ENCODE measurements at places on chromosomes 12 and 14.
A peak's percentile ranks its signal among the peaks of the same experiment; 100 is the strongest.

- no peak for DNase-seq
Observed at GRCh38 chr12:34406996-34407300, 384.7 kb downstream of the ALG10 start.

DNA sequence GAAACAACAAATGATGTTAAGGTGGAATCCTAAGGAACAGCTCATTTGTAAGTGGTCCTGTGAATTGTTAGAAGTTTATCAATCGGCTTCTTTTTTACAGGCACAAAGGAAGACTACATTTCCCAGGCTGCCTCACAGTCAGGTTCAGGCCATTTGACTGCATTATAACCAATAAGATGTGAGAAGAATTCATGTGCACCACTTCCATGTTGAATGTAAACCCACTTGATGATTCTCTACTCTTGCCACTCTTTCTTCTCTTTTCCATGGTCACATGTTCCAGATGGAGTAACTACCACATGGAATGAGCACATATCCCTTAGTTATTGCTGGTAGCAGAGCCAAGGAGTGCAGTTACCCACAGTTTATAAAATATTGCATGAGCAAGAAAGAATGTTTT lies 67.1 kb upstream of the GZMB start:
- DNase-seq = no peak

DNA sequence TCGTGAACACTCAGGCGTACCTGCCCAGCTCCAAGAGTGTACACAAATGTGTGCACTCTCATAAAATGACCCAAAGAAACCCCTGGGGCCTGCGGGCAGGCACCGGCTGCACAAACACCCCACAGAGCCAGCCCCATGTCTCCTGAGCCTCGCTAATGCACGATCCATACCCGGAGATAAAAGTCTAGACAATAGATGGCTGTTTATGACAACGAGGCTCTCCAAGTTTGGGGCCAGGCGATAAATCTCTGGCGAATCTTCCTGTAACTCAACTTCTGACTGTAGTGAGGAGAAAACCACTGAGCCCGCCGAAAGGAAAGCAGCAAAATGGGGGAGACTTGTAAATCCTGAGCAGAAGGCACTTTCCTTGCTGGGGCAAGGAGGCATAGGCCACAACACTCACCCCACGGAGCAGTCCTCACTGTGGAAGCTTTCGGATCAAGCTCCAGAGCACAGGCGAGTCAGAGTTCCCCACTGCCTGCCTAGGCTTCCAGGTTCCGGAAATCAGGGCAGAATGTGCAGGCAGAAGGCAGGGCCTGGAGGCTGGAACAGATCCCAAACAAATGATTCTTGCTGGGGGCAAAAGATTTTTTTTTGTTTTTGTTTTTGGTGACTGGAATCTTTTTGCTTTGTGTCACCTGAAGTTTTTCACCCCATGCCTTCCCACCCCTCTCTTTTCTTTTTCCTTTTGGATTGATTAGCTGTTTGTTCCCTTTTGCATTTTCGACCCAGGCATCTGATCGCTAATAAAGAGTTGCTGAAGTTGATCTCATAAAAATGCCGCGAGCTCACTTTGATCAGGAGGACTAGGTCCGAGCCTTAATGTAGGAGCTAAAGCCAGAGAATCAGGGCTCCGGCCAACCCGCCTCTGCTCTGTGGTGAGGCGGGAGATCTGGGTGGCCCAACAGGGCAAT lies 4.5 kb upstream of the HOXC11 start:
- no peak for DNase-seq

DNA sequence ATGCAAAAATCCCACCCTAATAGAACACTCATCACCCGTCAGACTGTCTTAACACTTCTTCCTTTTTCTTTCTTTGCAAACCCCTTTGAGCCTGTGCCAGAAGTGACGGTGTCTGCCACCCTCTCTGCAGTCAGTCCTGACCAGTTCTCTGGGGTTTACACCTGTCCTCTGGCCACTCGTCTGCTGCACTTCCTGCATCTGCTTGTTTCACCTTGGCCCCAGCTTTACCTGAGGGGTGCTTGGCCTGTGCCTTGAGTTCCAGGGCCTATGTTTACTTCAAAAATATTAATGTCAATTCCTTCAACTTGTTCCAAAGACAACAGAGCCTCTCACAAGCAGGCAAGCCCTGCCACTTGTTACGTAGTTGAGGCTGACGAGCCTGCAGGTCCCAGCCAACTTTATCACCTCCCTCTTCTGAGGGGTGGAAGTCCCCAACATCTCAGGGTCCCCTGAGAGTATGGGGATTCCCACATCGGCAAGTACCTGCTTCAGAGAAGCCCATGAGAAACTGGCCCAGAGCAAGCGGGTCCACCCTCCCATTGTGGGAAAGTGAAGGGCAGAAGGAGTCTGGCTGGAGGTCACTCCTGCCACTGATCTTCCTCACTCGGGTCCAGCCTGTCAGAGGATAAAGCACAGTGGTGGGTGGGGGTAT lies 205.4 kb downstream of the DAD1 start:
- DNase-seq = no peak

DNA sequence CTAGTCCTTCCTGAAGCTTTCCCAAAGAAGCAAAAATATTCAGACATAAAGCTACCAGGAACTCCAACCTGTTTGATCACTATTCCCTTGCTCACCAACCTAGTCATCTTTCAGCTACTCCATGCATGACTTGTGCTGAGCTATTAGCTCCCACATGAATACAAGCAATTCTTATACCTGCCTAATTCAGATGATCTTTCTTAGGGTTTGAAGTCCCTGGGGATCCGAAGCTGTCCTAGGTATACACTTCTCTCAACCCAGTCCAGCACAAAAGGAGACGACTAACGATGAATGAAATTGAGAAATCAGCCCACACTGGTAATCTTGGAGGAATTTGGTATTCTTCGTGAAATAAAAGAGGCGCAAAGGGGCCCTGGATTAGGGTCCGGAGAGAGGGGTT lies 631 bp upstream of the PTGR2 start:
- DNase-seq = peak; percentile 12

- no peak for DNase-seq
Observed at GRCh38 chr14:35215110-35215813, 76.9 kb upstream of the PSMA6 start.

- no peak for DNase-seq
Observed at GRCh38 chr14:40139657-40140056, 707.4 kb upstream of the FBXO33 start.

DNA sequence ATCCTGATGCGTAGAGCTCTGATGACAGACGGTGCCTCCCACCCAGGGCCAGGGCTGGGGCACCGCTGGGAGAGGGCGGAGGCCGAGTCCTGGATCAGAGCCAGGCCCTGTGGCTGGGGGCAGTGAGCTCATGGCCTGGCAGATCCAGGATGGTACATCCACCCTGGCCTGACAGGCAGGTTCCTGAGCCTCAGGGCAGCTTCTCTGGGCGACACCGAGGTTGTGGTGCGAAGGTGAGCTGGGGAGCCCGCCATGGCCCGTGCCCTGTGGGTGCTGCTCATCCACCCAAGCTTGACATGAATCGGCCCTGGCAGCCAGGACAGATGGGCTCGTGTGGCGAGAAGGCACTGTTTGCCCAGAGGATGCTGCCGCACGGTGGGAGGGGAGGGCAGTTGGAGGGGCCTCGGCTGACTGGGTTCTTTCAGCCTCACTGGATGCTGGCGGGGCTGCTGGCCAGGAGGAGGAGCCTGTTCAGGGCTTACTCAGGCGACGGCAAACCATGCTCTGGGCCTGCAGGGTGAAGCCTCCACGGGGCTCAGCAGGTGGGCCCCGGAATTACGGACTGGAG lies 16.6 kb downstream of the LRTM2 start:
- peak; percentile 51 for DNase-seq

GRCh38 chr14:86331341-86331740 lies 801.4 kb downstream of the FLRT2 start:
- DNase-seq = no peak

DNA sequence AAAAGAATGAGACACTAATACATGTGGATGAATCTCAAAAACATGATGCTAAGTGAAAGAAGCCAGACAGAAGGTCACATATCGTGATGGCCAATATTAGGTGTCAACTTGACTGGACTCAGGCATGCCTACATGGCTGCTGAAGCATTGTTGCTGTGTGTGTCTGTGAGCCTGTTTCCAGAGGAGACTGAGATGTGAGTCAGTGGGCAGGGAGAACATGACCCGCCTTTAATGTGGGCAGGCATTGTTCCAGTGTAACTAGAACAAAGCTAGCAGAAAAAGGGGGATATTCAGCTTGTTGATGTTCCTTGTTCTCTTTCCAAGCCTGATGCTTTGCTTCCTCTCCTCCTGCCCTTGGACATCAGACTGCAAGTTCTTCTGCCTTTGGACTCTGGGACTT lies 47.6 kb downstream of the DCAF5 start:
- no peak for DNase-seq

GRCh38 chr12:124682425-124683151 lies 115.2 kb upstream of the NCOR2 start:
- DNase-seq = no peak

GRCh38 chr12:64385468-64385867 lies 5.1 kb downstream of the C12orf56 start:
- DNase-seq = no peak

GRCh38 chr12:122079033-122079531 lies 526 bp downstream of the MLXIP start:
- DNase-seq = no peak

DNA sequence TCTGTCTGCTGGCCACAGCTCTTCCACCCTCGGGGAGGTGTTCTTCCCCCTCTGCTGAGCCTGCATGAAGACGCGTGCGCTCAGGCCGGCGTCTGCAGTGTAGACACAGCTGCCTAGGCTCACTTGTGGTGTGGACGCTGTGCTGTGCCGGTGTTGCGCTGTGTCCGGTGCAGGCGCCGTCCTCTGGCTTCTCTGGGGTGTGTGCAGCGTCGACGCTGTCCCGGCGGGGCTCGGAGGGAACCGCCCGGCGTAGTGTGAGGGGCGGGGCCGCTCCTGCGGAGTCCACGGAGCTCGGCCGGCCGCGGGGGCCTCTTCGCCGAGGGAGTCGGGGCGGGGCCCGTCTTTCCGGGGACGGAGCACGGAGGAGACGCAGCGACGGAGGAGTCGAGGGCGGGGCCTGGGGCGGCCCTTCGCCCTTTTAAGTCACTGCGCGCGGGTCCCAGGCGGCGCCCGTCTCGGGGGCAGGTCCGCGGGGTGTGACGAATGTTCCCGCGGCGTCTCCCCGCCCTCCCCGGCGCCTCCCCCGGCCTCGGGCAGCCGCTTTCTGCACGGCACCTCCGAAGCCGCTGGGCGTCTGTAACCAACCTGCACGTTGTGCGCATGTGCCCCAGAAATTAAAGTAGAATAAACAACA lies 45.2 kb downstream of the NOC4L start:
- DNase-seq = peak; percentile 83

GRCh38 chr14:32345311-32345791 lies 16.3 kb downstream of the AKAP6 start:
- no peak for DNase-seq

DNA sequence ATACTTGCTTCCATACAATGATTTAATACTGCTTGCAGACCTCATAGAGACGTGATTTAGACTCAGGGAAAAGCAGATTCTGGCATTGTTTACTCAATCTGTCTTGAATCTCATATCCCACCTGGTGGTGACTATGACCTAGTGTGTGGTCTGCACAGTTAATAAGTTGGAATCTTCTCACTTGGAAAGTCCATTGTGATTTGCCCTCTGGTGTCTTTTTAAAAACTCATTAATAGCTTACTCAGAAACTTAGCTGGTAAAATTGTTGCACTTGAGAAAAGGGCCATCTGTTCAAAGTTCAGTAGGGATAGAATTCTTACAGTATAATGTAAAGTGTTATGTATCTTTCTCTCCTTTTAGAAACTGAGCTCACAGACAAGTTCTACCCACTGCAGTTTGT lies 106.0 kb downstream of the PELI2 start:
- no peak for DNase-seq

Measured in DMS153 (cell line).